NCI-H2107 (cell line): ENCODE measurements at places on chromosomes 13 and 19.

GRCh38 chr19:18861235-18861634 lies 29.5 kb downstream of the UPF1 start:
- no peak for DNase-seq

- no peak for DNase-seq
Observed at GRCh38 chr19:42345191-42345812, 19.9 kb downstream of the MEGF8 start.

GRCh38 chr13:40207001-40207478 lies 459.4 kb downstream of the FOXO1 start:
- no peak for DNase-seq

DNA sequence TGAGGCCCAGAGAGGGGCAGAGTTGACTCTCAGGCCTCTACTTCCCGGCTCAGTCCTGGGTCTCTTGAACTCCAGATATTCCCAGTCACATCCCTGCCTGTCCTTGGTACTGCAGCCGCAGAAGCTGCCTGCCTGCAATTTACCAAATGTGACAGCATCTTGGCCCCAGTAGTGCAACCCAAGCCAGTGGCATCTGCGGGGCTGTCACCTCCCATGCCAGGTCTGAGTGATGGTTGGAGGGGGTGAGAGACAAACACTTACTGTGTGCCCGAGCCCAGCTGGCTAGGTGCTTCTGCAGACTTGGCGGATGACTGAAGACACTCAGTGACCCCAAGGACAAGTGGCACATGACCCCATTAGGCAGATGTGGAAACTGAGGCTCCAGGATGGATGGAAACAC lies 18.4 kb downstream of the ZNRF4 start:
- no peak for DNase-seq

DNA sequence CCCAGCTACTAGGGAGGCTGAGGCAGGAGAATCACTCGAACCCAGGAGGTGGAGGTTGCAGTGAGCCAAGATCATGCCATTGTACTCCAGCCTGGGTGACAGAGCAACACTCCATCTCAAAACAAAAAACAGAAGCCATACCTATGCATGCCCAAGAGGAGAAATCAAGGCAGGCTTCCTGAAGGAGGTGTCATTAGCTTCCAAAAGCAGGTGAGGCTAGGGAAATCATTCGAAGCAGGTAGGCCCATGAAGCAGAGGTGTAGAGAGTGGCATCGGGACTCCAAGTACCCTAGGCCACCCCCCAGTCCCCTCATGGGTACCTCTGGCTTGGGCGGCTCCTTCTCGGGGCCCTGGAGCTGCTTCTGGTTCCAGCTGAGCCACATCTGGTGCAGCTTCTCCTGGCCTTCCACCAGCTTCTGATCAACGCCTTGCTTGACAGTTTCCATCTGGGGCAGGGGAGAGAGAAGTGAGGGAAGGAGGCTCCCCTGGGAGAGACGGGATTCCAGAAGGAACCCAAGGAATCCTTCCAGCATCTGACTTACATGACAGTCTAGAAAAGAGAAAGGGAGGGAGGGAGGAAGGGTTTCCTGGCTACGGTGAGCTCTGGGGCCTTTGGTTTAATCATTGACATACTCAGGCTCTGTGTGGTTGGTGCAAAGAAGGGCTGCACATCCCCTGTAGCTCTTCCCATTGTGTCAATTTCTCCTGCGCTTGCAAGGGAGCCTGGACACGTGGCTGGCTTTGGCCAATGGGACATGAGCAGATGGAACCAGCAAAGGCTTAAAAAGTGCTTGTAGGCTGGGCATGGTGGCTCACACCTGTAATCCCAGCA lies 13.1 kb upstream of the TICAM1 start:
- no peak for DNase-seq

GRCh38 chr13:73224703-73225102 lies 165.9 kb downstream of the KLF5 start:
- DNase-seq, result no peak

DNA sequence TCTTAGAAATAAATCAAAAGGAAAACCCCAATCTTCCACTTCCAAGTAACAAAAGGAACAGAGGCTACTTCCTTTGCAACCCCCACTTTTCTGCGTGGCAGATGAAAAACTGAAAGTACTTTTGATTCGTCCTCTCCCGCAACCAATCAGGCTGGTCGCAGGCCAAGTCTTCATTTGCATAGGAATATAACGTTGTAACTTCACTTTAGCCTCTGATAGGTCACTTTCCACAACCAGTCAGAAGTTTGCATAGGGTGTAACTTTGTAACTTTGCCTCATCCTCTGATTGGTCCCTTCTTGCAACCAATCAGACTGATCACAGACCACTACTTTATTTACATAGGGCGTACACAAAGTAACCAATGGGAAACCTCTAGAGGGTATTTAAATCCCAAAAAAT lies 37.2 kb downstream of the TGDS start:
- no peak for DNase-seq
